Thoracic aorta (tissue), 2 donors: ENCODE measurements at places on chromosomes 7 and 10. TPM values are rescaled to one million over a fixed set of nuclear protein-coding genes. Genes with fewer than 3 reads are reported as not detected.
A peak's percentile ranks its signal among the peaks of the same experiment; 100 is the strongest.

DNA sequence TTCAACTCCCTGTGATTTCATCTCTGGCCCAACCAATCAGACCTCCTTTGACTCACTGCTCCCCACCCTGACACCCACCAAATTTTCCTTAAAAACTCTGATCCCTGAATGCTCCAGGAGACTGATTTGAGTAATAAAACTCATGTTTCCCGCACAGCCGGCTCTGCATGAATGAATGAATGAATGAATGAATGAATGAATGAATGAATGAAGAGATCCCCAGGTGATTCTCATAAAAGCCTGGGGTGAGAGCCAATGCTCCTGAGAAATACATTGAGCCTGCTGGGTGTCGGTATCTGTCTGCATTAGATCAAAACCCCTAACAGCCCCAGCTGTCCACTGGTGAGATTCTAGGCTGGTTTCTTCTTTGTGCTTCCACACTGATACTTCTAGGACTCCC lies 58.7 kb downstream of the HTR7 start:
- H3K4me3 ChIP-seq = no peak overlapping the region
- H3K27me3 ChIP-seq = no peaks in the 10 kb centered on the region
- H3K27ac ChIP-seq = no peak overlapping the region
- H3K36me3 ChIP-seq = no peaks in the 10 kb centered on the region

- no peaks in the 10 kb centered on the region for H3K4me1 ChIP-seq
- H3K27ac ChIP-seq = no peak overlapping the region
- H3K4me3 ChIP-seq = no peak overlapping the region
Observed at GRCh38 chr10:62885684-62886461, 69.7 kb upstream of the EGR2 start.

GRCh38 chr7:7956531-7957128 lies 12.0 kb upstream of the GLCCI1 start:
- H3K36me3 ChIP-seq = no peaks in the 10 kb centered on the region
- no peak overlapping the region for H3K27ac ChIP-seq
- no peaks in the 10 kb centered on the region for H3K27me3 ChIP-seq
- H3K4me3 ChIP-seq = no peak overlapping the region

- no peaks in the 10 kb centered on the region for H3K27me3 ChIP-seq
- H3K4me3 ChIP-seq = no peak overlapping the region
- DNase-seq = no peak
- H3K27ac ChIP-seq = peak overlapping the region; percentile 33
- peaks cover 51% of the 10 kb centered on the region for H3K4me1 ChIP-seq
Observed at GRCh38 chr7:47654672-47655298, 72.9 kb upstream of the TNS3 start.

GRCh38 chr10:52110576-52110975 lies 203.5 kb upstream of the DKK1 start:
- no peak overlapping the region for H3K4me3 ChIP-seq
- H3K27ac ChIP-seq = no peak overlapping the region
- H3K27me3 ChIP-seq = no peaks in the 10 kb centered on the region
- peaks cover 19% of the 10 kb centered on the region for H3K4me1 ChIP-seq
- no peaks in the 10 kb centered on the region for H3K36me3 ChIP-seq

DNA sequence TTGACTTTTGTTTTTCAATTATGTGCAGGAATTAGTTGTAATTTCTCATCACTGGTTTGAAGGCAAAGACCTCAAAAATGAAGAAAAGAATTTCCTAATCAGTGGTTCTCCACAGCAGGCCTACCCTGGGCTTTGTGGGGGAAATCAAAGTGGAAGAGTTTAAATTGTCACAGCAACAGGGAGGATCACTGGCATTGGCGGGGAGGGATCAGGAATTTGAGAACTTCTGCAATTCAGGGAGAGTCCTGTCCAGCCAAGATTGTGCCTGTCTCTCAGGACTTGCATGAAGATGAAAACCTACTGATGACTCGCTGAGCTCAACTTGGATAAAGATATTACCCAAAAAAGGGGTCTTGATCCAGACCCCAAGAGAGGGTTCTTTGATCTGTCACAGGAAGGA lies 70.1 kb downstream of the HACD1 start:
- H3K36me3 ChIP-seq = no peaks in the 10 kb centered on the region
- H3K27me3 ChIP-seq = no peaks in the 10 kb centered on the region
- no peak for DNase-seq
- no peak overlapping the region for H3K4me3 ChIP-seq
- no peak overlapping the region for H3K27ac ChIP-seq

- no peaks in the 10 kb centered on the region for H3K36me3 ChIP-seq
- H3K27ac ChIP-seq = no peak overlapping the region
- no peaks in the 10 kb centered on the region for H3K27me3 ChIP-seq
- H3K4me3 ChIP-seq = no peak overlapping the region
- peaks cover 11% of the 10 kb centered on the region for H3K4me1 ChIP-seq
- no peak for DNase-seq
Observed at GRCh38 chr10:52440612-52441285, 126.7 kb downstream of the DKK1 start.

- no peak overlapping the region for H3K4me3 ChIP-seq
- no peak for DNase-seq
- no peaks in the 10 kb centered on the region for H3K4me1 ChIP-seq
- H3K36me3 ChIP-seq = no peaks in the 10 kb centered on the region
Observed at GRCh38 chr10:106395041-106395749, 769.3 kb downstream of the SORCS1 start.

GRCh38 chr10:75434291-75434690 lies 2.9 kb downstream of the LRMDA start:
- H3K27ac ChIP-seq = no peak overlapping the region
- peaks cover 3% of the 10 kb centered on the region for H3K4me1 ChIP-seq
- H3K4me3 ChIP-seq = no peak overlapping the region

- H3K4me1 ChIP-seq = no peaks in the 10 kb centered on the region
- H3K27me3 ChIP-seq = no peaks in the 10 kb centered on the region
- no peak overlapping the region for H3K27ac ChIP-seq
Observed at GRCh38 chr10:132671228-132672154, 114.5 kb downstream of the NKX6-2 start.

- H3K27me3 ChIP-seq = no peaks in the 10 kb centered on the region
- no peak overlapping the region for H3K27ac ChIP-seq
Observed at GRCh38 chr7:87624628-87625027, 3.6 kb upstream of the RUNDC3B start.

The OR6B1 gene
- total RNA-seq = not detected

The UCMA gene
- not detected for total RNA-seq

The COMTD1 gene
- 35.6 TPM for total RNA-seq

The CFAP58 gene
- total RNA-seq = 0.35 TPM

The ANKRD30A gene
- not detected for total RNA-seq

The NKX6-2 gene
- total RNA-seq = 19.8 TPM

The OPALIN gene
- not detected for total RNA-seq

The SUPV3L1 gene
- total RNA-seq = 55.1 TPM
